ENCODE measurements at places on chromosomes 1 and 21.
A peak's percentile ranks its signal among the peaks of the same experiment; 100 is the strongest.

DNA sequence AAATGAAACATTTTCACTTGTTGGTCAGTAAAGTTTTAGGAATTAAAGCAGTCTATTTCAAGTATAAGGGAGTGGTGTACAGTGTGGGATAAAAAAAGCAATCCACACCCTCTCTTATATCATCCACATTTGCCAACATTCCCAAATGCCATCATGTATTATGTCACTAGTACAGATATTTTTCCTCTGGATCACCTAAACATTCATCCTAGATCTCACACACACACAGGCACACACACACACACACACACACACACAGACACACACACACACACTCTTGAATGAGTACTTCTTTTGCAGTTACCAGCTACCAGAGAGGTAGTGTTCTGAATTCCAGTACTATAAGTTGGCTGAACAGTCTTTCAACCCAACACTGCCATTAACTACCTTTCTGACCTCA lies 1369.1 kb upstream of the ADGRL4 start:
- H3K27me3 ChIP-seq, result no peaks in the 10 kb centered on the region
- H3K36me3 ChIP-seq, result no peaks in the 10 kb centered on the region
- no peak overlapping the region for H3K27ac ChIP-seq
- DNase-seq, result no peak
- no peak overlapping the region for H3K4me3 ChIP-seq

- H3K27me3 ChIP-seq, result no peaks in the 10 kb centered on the region
- no peak for DNase-seq
- H3K27ac ChIP-seq, result no peak overlapping the region
- no peaks in the 10 kb centered on the region for H3K36me3 ChIP-seq
- no peaks in the 10 kb centered on the region for H3K4me1 ChIP-seq
Observed at GRCh38 chr1:245225322-245226202, 70.8 kb downstream of the KIF26B start.

DNA sequence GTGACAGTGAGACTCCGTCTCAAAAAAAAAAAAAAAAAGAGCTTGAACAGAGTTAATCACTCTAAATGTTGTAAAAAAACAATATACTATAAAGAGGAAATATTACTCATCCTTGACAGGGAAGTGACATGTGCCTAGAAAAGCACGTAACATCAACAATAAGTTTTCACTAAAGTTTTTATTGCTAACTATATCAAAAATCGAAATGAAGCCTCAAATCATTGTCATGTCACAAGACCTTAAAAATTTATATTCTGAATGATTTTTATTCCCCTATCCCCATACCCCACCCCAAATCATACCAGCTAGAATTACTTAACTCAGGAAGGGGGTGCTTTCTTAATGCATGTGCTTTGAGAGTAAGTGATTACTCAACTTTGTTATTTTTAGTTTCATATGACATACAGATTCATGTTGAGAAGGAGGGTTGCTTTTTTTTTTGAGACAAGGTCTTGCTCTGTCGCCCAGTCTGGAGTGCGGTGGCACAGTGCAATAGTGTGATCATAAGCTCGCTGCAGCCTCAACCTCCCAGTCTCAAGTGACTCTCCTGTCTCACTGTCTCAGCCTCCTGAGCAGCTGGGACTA lies 53.6 kb upstream of the MUTYH start:
- no peak overlapping the region for H3K4me3 ChIP-seq
- peak overlapping the region; percentile 60 for H3K27ac ChIP-seq
- DNase-seq, result no peak
- no peaks in the 10 kb centered on the region for H3K36me3 ChIP-seq

DNA sequence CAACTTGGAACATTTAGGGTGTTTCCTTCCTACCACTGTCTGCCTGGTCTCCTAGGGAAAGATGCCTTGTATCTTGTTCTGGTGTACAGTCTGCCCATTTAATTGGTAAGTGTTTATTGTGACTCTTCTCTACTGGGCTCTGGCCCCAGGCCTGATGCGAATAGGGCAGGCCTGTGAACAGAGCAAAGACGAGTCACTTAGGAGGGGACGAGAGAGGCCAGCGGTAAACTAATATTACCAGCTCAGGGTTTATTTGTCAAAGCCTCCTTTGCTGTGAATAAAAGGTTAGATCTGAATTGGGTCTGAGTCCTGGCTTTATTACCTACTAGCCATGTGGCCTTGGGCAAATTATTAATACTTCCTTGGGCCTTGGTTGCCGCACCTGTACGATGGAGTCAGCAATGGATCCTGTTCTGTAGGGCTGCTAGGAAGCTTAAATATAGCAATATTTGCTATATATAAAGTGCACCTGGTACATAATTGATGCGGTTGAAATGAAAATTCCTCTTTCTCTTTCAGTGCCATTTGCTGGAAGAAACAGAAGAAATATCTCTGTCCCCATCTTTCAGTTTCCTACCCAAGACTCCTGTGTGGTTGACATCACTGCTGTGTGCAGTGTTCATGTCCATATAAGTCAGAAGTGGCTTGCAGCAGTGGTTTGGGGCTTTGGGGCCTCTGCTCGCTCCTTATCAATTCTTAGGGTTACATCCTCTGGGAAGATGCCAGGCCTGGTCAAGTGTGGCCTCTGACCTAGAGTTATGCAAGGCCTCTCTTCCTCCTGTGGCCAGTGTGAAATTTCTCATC lies 32.4 kb downstream of the MAPKAPK2 start:
- no peaks in the 10 kb centered on the region for H3K27me3 ChIP-seq
- H3K27ac ChIP-seq, result peak overlapping the region; percentile 71
- DNase-seq, result no peak
- no peaks in the 10 kb centered on the region for H3K36me3 ChIP-seq

DNA sequence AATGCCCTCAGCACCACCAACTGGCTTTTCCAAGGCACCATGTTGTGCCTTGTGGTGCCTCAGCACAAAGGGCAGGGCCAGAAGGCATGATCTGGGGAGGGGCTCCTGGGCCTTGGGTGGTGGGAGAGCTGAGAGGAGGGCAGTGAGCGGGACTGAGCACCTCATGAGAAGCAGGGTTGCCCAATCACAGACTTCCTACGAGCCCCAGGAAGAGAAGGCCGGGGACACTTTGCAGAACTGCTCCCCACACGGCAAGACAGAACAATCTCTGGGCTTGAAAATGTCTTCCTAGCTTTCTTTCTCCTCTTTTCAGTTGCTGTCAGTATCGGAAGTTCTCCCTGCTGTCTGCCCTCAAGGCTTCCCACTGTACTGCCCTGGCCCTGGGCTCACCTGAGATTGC lies 6.8 kb downstream of the KCNJ10 start:
- H3K27me3 ChIP-seq, result no peaks in the 10 kb centered on the region
- no peak overlapping the region for H3K4me3 ChIP-seq
- no peak overlapping the region for H3K27ac ChIP-seq
- H3K4me1 ChIP-seq, result no peaks in the 10 kb centered on the region
- H3K36me3 ChIP-seq, result no peaks in the 10 kb centered on the region

DNA sequence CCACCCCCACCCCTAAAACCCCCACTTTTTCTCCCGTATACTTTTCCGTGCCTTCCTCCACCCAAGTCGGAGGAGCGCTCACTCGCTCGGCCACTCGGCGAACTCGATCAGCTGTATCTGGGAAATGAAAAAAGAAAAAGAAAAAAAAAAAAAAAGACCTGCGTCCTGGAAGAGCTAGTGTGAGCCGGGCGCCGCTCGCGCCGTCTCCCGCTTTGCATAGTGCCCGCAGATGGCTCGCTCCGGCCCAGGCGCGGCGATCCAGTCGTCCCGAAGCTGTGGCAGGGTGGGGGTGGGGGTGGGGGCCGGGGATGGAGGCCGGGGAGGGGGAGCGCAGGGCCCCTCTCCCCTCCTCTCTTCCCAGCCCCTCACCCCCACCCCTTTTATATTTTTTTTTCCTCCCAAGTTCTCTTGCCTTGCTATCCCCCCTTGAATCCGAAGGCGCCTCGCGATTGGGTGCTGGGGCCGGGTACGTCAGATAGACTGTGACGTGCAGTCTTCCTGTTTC lies 299 bp upstream of the PROX1 start:
- no peaks in the 10 kb centered on the region for H3K36me3 ChIP-seq
- no peak overlapping the region for H3K27ac ChIP-seq
- H3K4me3 ChIP-seq, result peak overlapping the region; percentile 31
- peaks cover 26% of the 10 kb centered on the region for H3K27me3 ChIP-seq
- no peak for DNase-seq

- no peak for DNase-seq
- H3K4me3 ChIP-seq, result no peak overlapping the region
- H3K36me3 ChIP-seq, result peaks cover 3% of the 10 kb centered on the region
Observed at GRCh38 chr1:54792686-54793282, 8.3 kb downstream of the TTC22 start.

GRCh38 chr21:14538483-14538882 lies 7.6 kb downstream of the SAMSN1 start:
- H3K36me3 ChIP-seq, result no peaks in the 10 kb centered on the region
- no peak for DNase-seq
- H3K27me3 ChIP-seq, result no peaks in the 10 kb centered on the region
- H3K4me1 ChIP-seq, result peaks cover 22% of the 10 kb centered on the region

- H3K4me3 ChIP-seq, result no peak overlapping the region
- no peak for DNase-seq
- no peaks in the 10 kb centered on the region for H3K4me1 ChIP-seq
- no peak overlapping the region for H3K27ac ChIP-seq
- no peaks in the 10 kb centered on the region for H3K27me3 ChIP-seq
Observed at GRCh38 chr1:216925962-216926625, 202.9 kb upstream of the ESRRG start.

GRCh38 chr1:242243472-242243871 lies 244.6 kb upstream of the MAP1LC3C start:
- H3K4me1 ChIP-seq, result no peaks in the 10 kb centered on the region
- no peaks in the 10 kb centered on the region for H3K27me3 ChIP-seq
- no peak overlapping the region for H3K27ac ChIP-seq
- no peak for DNase-seq

- H3K27ac ChIP-seq, result no peak overlapping the region
- no peak for DNase-seq
- H3K4me1 ChIP-seq, result no peaks in the 10 kb centered on the region
- peaks cover 15% of the 10 kb centered on the region for H3K36me3 ChIP-seq
Observed at GRCh38 chr1:6097824-6098223, 52.1 kb downstream of the KCNAB2 start.

DNA sequence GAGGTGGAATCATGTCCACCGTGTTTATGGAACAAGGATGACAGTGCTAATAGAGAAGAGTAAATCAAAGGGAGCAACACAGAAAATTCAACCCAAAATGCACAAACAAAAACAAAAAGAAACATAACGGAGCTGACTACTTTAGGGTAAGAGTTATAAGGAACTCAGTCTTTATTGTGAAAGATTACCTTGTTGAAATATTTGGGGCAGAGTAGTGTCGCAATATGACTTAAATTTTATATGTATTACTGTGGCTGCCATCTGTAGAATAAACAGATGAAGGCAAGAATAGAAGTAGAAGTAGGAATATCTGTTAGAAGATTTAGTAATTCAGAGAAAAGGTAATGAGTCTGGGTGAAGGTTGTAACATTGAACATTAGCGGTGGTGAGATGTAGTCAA lies 913.9 kb downstream of the BRINP3 start:
- H3K27me3 ChIP-seq, result no peaks in the 10 kb centered on the region
- no peak for DNase-seq
- H3K4me3 ChIP-seq, result no peak overlapping the region
- no peaks in the 10 kb centered on the region for H3K4me1 ChIP-seq
- H3K27ac ChIP-seq, result no peak overlapping the region

- no peaks in the 10 kb centered on the region for H3K27me3 ChIP-seq
- peaks cover 32% of the 10 kb centered on the region for H3K4me1 ChIP-seq
- H3K27ac ChIP-seq, result no peak overlapping the region
- DNase-seq, result no peak
- H3K36me3 ChIP-seq, result no peaks in the 10 kb centered on the region
Observed at GRCh38 chr1:156895455-156895812, 1.9 kb downstream of the PEAR1 start.

GRCh38 chr1:56360021-56360420 lies 219.3 kb downstream of the PLPP3 start:
- no peak overlapping the region for H3K27ac ChIP-seq
- no peaks in the 10 kb centered on the region for H3K4me1 ChIP-seq
- no peak overlapping the region for H3K4me3 ChIP-seq
- no peaks in the 10 kb centered on the region for H3K36me3 ChIP-seq
- H3K27me3 ChIP-seq, result no peaks in the 10 kb centered on the region

DNA sequence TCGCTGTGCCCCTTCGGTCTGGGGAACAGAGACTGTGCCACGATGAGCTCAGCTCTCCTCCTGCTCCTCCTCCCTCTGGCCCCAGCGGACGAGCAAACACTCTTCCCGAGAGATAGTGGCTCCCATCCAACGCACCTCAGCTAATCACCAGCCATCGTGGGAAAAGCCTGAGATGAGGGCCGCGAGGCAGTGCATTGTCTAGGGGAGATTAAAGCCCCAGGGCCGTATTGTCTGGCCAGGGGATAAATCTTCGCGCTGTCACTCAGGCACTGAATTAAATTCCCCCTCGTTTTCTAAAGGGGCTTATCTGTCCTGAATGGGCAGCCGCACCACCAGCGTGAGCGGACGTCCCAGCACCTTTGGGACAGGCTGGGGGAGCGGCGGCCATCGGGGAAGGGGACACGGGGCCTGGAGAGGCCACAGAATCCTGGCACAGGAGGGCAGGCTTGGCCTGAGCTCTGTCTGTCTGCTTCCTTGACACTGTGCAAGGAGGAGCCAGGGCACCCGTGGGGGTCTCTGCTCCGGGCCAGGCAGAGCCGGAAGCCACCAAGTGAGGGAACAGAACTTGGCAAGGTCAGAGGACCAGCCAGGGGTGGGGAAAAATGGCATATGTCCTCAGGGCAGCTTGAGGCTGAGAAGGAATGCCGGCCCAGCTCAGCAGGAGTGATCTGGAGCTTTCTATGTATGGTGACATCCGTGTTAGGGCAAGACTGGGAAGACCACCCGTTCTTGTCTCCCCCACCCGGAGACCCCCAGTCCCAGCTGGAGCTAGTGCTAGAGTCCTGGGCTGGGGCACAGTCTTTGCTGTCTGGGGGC lies 32.3 kb downstream of the PRDM16 start:
- H3K27me3 ChIP-seq, result no peaks in the 10 kb centered on the region
- H3K4me1 ChIP-seq, result no peaks in the 10 kb centered on the region
- DNase-seq, result no peak
- no peak overlapping the region for H3K4me3 ChIP-seq
- H3K27ac ChIP-seq, result no peak overlapping the region

GRCh38 chr1:207097871-207098324 lies 6.1 kb upstream of the C4BPA start:
- H3K4me1 ChIP-seq, result no peaks in the 10 kb centered on the region
- no peak for DNase-seq
- H3K27me3 ChIP-seq, result no peaks in the 10 kb centered on the region
- H3K4me3 ChIP-seq, result no peak overlapping the region
- no peak overlapping the region for H3K27ac ChIP-seq

- H3K4me1 ChIP-seq, result peaks cover 20% of the 10 kb centered on the region
- peak overlapping the region; percentile 93 for H3K27ac ChIP-seq
- no peak overlapping the region for H3K4me3 ChIP-seq
Observed at GRCh38 chr1:222654849-222655248, 37.0 kb downstream of the MIA3 start.

DNA sequence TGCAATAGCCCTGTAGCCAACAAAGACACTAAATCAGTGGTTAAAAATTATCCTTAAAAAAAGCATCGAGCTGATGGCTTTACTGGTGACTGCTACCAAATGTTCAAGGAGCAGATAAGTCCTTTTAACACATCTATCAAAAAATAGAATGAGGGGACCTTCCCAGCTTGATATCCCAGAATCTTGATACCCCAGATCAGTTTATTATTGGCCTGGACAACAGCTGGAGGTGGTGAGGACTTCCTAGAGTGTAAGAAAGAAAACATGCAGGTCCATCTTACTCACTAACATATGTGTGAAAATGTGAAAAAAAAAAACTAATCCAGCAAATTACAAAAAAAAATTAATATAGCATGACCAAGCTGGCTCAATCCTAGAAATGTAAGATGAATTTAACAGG lies 21.3 kb downstream of the CHIT1 start:
- H3K27ac ChIP-seq, result no peak overlapping the region
- no peaks in the 10 kb centered on the region for H3K4me1 ChIP-seq
- peaks cover 15% of the 10 kb centered on the region for H3K27me3 ChIP-seq
- no peak overlapping the region for H3K4me3 ChIP-seq
- H3K36me3 ChIP-seq, result no peaks in the 10 kb centered on the region

Data from T-cell (primary cell).